ENCODE measurements at places on chromosomes 5 and 9.

DNA sequence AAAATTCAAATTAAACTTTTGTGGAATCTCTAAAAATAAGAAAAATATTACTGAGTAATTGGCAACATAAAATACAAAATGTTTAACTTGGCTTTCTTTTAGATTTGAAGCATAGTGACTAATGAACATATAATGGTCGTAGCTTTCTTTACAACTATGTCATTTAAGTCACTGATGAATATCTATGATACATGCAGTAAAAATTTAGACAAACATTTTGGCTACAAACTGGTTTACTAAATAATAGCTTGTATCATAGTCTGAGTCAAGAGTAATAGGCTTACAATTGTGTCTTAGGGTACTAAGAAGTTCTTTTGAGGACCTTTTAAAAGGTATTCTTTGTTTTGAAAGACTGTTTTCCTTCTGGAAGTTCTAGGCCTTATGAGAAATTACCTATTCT is 2.0 kb upstream of the APC start:
- no peak for DNase-seq

GRCh38 chr5:135951807-135952206 is 3.0 kb downstream of the LECT2 start:
- DNase-seq, result no peak

DNA sequence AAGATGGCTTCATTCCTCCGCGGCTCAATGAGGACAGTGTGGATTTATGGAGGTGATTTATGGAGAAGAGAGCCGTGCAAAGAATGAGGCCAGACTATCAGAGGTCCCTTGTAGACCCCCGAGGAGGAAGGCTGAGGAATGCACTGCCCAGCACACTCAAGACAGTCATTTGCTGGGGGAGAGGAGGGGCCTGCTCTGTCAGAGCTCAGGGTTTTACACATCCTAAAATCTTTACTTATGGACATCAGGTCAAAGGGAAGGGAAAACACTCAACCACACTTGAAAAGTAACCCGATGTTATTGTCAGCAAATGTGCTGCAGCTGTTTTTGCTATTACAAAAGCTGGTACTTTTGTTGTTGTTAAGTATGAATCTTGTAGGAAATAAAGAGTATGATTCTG is 289.5 kb downstream of the SLIT3 start:
- no peak for DNase-seq

DNA sequence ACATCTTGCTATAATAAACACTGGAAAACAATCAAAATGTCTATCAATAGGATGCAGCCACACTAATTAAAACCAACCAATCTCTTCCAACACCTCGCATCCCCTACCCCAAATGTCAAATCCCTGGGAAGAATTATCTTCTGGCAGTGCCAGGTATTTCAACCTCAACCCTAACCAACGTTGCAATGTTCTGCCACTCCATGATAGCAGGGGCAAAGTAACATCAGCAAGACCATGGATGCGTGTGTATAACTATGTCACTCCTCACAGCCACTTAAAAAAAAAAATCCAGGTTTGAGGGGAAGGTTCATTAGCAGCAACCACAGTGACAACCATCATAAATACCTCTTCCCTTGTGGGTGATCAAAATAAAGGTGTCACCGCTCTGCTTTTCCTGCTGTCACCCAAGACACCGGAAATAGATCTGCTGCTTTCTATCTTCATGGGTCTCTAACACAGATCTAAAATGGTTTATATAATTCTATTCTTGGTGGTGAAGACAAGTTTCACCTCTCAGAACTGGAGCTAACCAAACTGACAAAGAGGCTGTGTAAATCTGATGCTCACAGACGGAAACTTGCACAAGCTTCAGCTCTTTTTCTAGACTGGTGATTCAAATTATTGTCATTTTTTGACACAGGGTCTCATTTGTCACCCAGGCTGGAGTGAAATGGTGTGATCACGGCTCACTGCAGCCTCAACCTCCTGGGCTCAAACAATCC is 9.9 kb downstream of the HSPA9 start:
- no peak for DNase-seq

- DNase-seq, result no peak
These were observed 46.0 kb downstream of the NXNL2 start for GRCh38 chr9:88580961-88581360.

- no peak for DNase-seq
These were observed 208.6 kb downstream of the TSSK1B start for GRCh38 chr5:113226116-113226736.

DNA sequence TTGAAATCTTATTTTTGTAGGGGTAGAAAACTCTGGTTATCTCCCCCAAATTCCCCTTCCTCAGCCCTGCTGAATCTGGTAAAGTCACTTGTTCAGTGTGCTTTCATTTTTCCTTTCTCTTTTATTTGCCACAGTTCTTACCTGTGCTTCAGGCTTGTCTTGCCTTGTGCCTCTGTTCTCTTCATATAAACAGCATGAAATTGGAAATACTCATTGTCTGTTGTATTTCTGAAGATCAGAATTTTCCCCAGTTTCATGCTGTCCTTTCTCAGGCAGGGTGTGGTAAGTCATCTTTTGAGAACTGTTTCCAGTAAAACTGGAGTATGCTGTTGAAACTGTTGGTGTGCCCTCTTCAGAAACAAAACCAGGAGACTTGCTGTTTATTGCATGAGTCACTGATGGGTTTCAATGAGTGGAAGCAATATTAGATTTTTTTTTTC is 7.0 kb downstream of the PAM start:
- DNase-seq, result no peak

DNA sequence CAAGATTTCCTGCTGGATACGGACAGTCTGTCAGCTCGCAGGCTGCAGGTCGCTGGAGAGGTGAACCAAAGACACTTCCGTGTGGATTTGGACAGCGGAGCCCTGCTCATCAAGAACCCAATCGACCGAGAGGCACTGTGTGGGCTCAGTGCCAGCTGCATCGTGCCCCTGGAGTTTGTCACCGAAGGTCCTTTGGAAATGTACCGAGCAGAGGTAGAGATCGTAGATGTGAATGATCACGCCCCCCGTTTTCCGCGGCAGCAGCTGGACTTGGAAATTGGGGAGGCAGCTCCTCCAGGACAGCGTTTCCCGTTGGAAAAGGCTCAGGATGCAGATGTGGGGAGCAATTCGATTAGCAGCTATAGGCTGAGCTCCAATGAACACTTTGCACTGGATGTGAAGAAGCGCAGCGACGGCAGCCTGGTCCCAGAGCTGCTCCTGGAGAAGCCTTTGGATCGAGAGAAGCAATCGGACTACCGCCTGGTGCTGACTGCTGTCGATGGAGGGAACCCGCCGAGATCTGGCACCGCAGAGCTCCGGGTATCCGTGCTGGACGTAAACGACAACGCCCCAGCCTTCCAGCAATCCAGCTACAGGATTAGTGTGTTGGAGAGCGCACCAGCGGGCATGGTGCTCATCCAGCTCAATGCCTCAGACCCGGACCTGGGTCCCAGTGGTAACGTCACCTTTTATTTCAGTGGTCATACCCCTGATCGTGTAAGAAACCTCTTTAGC is 658 bp downstream of the PCDHGC4 start:
- DNase-seq, result no peak

GRCh38 chr5:103598997-103599566 is 36.5 kb upstream of the NUDT12 start:
- DNase-seq, result no peak
